T-helper 1 cell (primary cell): ENCODE measurements at places on chromosomes 1 and 21.

- no peak for DNase-seq
Measured at GRCh38 chr1:19372602-19373001, 60.5 kb downstream of the SLC66A1 start.

DNA sequence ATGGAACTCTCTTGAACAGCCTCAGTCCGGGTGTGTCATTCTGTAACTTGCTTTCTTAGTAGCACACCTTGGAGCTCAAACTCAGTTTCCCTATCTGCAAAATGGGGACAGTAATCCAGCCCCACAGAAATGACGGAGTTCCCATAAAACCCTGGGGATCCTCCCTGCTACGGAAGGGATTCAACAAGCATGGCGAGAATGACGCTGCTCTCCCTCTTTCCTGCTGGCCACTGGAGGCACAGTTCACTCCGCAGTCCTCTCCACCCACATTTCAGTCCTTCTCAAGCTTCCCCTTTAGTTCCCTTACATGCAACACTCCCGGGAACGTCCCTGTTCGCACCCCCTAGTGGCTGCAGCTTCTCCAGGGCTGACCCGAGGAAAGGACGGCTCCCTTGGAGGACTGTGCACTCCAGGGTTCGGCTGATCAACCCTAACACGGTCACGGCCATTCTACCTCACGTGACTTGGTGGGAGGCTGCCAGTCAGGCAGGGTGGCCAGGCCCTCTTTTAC lies 20.6 kb downstream of the RUNX3 start:
- no peak for DNase-seq

DNA sequence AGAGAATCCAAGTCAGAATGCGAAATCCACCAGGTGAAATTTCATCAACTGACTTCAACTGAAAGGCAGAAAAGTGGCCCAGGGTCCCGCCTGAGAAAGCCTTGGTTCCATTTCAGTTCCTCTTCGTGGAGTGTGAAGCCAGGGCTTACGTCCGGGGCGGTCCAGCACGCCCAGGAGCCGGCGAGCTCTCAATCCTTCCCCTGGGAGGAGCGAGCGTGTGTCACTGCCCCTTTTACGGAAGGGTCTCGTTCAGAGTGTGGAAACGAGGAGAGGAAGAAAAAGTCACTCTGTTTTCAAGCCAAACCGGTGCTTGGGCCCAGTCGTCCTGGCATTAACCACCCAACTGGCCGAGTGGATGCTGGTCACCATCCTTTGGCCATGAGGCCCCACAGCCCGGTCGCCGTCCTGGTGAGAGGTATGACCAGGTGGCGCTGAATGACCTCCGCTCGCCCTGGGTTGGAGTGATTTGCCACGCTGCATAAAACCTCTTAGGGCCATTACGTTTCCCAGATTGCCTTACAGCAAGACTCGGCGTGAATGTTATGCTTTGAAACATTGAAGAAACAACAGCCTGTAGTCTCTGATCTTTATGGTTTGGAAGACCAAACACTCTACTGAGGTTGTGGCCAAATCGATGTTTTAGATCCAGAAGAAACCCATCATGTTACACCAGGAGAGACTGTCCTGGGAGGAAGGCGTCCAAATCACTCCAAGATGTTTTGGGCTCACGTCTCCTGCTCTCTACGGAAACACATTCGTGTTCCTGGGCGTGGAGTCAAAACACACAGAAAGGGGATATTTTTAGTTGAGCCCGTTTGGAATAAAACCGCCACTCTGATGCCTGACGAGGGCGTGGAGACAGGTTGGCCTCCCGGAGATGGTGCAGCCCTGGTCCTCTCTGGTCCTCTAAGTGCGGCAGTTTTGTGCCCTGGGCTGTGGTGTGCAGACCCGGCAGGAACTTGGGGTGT lies 93.6 kb upstream of the ACTRT2 start:
- DNase-seq: no peak

DNA sequence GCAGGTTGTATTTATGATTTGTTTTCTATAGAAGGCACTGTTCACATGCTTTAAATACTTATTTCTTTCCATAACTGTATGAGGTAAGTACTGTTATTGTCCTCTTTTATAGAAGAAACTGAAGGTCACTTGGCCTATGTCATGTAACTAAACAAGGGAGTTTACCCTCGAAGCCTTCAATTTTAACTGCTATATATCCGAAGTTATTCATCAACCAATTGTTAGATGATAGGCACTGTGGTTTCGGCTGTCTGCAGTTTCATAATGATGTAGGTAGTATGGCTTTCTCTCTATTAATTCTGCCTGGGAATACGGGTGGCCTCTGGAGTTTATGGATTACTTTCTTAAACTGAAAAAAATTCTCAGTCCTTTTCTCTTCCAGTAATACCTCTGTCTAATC lies 413.3 kb upstream of the ADGRL2 start:
- DNase-seq: no peak

DNA sequence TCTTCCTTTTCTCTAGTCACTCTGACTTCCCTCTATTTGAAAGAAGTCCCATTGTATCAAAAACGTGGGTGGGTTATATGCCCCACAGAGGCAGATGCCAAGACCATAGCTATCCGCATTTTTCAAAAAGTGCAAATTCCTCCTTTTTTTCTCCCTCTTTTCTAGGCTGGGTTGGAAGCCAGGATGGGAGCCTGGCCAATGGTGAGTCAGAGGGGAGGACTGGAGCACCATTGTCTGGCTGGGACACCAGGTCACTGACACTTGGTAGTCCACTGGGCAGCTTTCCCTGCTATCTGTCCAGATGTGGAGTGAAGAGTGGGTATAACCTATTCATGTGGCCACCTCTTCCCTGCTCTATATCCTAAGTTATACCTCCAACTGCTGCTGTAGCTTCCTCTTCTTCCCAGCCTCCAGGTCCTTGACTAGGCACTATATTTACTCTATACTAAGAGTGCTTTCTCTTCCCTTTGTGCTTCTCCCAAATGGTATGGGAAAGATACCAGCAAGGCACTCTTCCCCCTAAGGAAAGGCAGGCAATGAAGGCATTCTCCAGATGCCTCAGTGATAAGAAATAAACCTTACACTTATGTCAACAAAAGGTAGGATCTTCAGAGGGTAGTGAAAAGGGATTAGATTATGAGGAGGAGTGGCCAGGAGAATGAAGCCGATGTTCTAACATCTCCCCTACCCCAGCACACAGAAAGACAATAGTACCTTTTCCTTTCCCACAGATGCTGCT lies 12.9 kb downstream of the PI4KB start:
- DNase-seq: no peak

DNA sequence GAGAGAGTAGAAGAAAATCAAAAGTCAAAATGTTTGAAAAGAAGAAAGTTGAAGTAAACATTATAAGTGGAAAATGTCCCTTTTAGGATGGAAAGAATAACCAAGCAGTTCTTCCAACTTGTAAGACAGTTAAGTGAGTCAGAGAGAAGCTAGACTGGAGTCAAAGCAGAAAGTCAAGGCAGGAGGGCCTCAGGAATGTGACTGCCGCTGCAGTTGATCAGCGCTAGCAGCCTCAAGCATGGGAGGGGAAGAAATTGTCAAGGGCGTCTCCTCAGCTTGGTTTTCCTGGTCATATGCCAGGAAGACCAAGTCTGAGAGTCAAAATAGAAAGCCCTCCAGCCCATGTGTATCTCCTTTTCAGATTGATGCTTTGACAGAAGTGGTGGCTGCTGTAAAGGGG lies 23.2 kb downstream of the HAO2 start:
- no peak for DNase-seq

GRCh38 chr1:116982319-116983004 lies 19.1 kb upstream of the CD101 start:
- no peak for DNase-seq

DNA sequence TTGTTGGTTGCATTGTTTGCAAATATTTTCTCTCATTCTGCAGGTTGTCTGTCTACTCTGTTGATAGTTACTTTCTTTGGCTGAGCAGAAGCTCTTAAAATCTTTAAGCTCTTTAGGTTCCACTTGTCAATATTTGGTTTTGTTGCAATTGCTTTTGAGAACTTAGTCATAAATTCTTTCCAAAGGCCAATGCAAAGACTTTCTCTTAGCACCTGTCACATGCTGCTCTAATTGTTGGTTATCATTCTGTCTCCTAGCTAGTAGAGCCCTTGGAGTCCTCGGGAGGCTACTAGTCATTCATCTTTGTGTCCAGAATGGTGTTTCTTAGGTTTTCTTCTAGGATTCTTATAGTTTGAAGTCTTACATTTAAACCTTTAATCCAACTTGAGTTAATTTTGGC lies 312.7 kb upstream of the PROX1 start:
- DNase-seq: no peak

DNA sequence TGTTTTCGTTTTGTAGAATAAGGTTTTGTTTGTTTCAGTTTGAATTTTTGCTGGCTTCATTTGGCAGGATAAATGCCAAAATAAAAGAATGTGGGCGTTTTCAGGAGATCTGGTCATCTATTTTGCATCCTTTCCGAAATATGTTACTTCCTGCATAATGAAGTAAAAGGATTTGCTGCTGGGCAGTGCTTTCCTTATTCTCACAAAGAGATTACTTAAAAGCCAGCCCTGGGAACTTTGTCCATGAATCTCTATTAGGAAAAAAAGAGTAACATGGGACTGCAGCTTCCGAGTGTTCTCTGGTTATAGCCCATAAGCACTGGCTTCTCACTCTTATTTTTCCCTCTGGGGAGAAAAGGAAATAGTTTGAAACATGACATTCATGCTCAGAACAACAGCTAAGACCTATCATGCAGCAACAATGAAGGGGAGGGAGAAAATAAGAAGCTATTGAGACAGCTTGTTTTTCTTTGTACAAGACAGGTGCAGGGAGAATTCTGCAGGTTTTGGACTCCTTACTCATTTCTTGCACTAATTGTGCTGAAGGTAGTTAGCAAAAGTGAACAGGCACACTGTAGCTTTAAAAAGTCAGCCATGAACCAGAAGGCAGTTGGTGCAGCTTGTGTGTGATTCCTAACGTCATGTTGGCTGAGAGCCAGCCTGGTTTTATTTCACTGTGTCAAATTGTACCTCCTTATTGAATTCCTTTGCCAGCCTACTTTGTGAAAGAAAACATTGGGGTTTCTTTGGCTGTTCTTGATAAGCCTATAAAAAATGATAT lies at the start of gene SAMD13:
Gene SAMD13 (plus strand): TSS at position 705 of the 781 bp plus-strand sequence. CDS start 1,527 bp downstream, outside the sequence.
- DNase-seq: no peak

GRCh38 chr1:65568285-65568684 lies 147.8 kb downstream of the LEPR start:
- DNase-seq: no peak

DNA sequence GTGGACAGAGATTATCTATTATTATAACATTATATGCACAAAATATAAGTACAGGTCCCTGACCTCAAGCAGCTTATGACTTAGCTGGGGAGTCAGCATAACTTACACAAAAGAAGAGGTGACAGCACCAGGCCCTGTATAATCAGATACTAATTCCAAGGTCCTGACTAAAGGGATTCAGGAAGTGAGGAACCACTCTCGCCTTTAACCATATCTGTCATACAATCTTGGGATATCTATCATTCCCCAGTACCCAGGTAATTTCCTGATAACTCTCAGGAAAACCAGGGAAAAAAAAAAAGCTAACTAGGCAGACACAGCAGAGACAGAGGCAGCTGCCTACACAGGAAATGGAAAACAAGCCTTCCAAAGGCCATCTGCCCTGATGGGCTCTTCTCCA lies 78.5 kb upstream of the CAMK1G start:
- DNase-seq: no peak

- no peak for DNase-seq
Measured at GRCh38 chr21:14677639-14678179, 131.6 kb upstream of the SAMSN1 start.

DNA sequence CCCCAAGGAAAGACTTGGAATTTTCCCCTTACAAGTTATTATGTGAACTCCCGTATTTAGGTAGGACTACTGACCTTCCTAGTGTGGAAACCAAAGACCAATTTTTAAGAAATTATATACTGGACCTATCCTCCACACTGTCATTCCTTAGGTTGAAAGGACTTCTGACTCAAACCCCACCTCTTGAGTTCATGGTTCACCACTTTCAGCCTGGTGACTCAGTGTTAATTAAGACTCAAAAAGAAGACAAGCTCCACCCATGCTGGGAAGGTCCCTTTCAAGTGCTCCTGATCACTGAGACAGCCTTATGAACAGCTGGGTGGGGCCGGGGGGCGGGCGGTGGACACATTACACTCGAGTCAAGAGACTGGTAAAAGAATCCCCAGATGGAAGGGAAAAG lies 113.2 kb downstream of the LRRC53 start:
- no peak for DNase-seq

DNA sequence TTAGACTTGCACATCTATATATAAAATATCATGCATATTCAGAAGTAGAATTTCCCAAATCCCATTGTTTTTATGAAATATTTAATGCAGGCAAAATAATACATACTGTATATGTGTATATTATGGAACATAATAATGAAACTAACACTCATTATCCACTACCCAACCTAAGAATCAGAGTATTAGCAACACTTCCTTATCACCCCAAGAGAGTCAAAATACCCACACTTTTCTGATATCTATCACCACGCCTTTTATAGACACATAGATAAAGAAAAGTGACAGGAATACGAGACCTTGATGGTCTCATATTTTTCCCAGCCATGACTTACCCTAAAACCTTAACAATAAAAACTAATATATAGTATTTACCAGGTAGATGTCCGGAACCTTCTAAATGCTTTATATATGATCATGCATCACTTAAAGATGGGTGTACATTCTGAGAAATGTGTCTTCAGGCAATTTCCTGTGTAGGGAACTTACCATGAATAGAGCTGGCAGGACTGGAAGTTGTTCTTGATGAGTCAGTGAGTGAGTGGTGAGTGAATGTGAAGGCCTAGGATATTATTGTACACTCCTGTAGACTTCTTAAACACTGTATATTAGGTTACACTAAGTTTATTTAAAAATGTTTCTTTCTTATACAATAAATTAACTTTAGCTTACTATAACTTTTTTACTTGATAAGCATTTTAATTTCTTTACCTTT lies 45.5 kb downstream of the TNFSF4 start:
- no peak for DNase-seq

GRCh38 chr1:56910441-56910985 lies 55.3 kb downstream of the C8B start:
- DNase-seq: no peak

- DNase-seq: no peak
Measured at GRCh38 chr1:102863704-102864103, 244.6 kb downstream of the COL11A1 start.

- DNase-seq: no peak
Measured at GRCh38 chr1:201015551-201016091, 7.9 kb downstream of the KIF21B start.

GRCh38 chr1:204829133-204829825 lies 41.4 kb upstream of the NFASC start:
- no peak for DNase-seq

DNA sequence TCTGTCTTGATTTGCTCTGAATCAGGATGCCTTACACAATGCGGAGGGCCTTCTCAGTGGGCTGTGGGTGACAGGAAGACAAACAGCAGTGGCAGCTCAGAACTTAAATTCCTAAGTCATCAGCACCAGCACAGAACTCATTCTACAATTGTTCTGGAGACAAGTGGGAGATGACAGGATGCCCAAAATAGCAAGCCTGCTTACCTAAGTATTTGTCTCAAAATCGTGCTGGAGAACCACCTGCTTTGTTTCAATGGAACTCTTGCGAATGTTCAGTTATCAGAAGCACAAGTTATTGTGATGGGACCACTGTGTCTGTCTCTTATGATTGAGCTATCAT lies 76.1 kb downstream of the VCAM1 start:
- DNase-seq: no peak
